ENCODE measurements at places on chromosomes 11 and 22.
A peak's percentile ranks its signal among the peaks of the same experiment; 100 is the strongest.

DNA sequence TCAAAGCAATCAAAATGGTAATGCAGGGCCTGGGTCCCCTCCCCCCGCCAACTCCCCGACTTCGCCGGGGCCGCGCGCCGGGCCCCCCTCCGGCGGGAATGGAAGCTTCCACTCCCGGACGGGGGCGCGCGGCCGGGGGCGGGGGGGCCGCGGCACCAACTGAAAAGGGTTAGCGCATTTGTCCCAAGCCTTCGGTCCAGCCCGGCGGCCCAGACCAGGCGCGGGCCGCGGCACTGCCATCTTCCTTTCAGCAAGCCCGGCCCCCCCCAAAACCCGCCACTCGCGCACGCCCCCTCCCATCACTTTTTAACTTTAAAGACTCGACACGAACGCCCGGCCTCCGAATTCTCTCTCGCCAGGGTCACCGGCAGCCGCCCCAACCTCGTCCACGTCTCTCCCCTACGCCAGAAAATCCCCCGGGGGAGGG lies 2.8 kb downstream of the PHF21B start:
- H3K4me1 ChIP-seq, result no peaks in the 10 kb centered on the region
- peak overlapping the region; percentile 3 for H3K4me3 ChIP-seq
- no peak overlapping the region for H3K27ac ChIP-seq

DNA sequence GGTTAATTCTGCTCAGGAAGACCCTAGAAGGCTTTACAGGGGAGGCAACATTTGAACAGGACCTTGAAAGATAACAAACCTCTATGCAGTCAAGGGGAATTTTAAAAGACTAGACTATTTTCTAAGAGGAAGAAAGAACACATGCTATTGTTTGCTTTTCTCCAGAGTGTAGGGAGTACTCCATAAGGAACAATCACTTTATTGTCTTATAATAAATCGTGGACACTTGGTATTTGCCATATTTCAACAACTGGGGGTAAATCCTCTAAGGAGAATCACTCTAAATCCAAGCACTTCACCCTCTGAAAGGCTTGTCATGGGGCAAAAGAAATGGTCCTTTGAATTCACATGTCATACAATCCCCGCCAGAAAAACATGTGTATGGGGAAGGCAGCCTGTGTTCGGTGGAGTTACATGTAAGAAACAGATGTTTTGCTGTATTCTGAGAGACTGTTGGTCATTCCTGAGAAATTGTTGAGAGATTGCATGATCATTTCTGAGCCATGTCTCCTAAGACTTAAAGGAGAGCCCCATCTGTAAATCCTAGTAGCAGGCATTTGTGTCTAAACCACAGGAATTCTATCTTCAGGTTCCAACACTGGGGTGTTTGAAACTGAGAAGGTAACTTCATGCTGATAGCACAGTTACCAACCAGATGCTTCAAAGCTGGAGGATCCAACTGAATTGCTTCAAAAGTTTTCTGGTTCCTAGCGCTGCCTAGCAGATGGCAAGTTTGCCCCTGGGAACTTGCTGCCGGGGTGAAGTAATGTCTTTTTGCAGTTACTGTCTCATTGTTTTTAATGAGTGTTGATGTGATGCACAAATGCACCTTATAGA lies 66.8 kb downstream of the FZD4 start:
- no peaks in the 10 kb centered on the region for H3K36me3 ChIP-seq
- no peak overlapping the region for H3K27ac ChIP-seq
- no peaks in the 10 kb centered on the region for H3K4me1 ChIP-seq
- no peak overlapping the region for H3K4me3 ChIP-seq
- no peak for DNase-seq

GRCh38 chr11:47991894-47992293 lies 11.5 kb downstream of the PTPRJ start:
- no peaks in the 10 kb centered on the region for H3K27me3 ChIP-seq
- peaks cover 9% of the 10 kb centered on the region for H3K4me1 ChIP-seq
- no peaks in the 10 kb centered on the region for H3K36me3 ChIP-seq
- H3K4me3 ChIP-seq, result no peak overlapping the region

- DNase-seq, result no peak
- peaks cover 5% of the 10 kb centered on the region for H3K4me1 ChIP-seq
- H3K4me3 ChIP-seq, result no peak overlapping the region
- no peak overlapping the region for H3K27ac ChIP-seq
- H3K27me3 ChIP-seq, result no peaks in the 10 kb centered on the region
- peaks cover 27% of the 10 kb centered on the region for H3K36me3 ChIP-seq
Observed at GRCh38 chr11:102407901-102408300, 44.7 kb downstream of the TMEM123 start.

GRCh38 chr11:68803766-68804165 lies 38.0 kb downstream of the CPT1A start:
- H3K4me1 ChIP-seq, result peaks cover 9% of the 10 kb centered on the region
- H3K4me3 ChIP-seq, result no peak overlapping the region
- no peak overlapping the region for H3K27ac ChIP-seq
- no peaks in the 10 kb centered on the region for H3K27me3 ChIP-seq
- DNase-seq, result no peak

GRCh38 chr11:61738776-61739175 lies 13.7 kb upstream of the MYRF start:
- H3K27me3 ChIP-seq, result no peaks in the 10 kb centered on the region
- H3K4me3 ChIP-seq, result no peak overlapping the region

DNA sequence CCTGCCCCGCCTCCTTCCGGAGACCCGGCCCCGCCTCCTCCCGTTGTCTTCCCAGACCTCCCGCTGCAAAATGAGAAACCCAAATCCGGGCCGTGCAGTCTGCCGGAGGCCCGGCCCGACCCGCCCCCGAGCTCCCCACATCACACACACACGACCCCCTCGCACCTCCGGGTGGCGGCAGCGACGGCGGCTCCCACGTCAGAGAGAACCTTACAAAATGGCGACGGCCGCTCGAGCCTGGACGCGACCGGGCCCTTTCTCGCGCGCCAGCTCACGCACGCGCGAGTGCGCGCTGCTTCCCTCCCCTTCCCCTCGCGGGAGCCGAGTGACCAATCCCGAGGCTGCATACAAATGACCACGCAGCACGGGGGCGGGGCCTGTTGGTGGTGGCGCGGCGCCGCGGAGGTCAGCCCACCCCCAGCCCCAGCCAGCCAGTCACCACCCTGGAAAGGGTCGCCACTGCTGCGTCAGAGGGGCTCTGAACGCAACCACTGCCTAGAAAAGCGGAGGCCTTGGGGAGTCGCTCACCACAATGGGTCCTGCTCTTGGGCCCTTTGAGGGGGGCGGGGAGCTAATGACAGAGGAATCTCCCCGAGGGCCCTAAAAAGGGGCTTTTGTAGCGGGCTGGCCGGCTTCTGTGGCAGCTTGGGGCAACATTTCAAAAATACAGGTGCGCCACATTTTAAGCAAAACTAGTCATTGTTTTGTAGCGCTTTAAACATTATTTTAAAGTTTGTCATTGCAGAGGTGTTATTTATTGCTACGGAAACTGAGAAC lies at the start of gene RBM4B:
TSS of gene RBM4B (minus strand) at position 289 of the 777 bp plus-strand sequence. CDS start 808 bp downstream, outside the sequence.
- H3K27ac ChIP-seq, result peak within 1 kb of the TSS; percentile 89
- H3K27me3 ChIP-seq, result no peaks in the 10 kb centered on the region
- peaks cover 27% of the 10 kb centered on the region for H3K36me3 ChIP-seq
- peak within 1 kb of the TSS; percentile 54 for H3K4me3 ChIP-seq
- peaks cover 15% of the 10 kb centered on the region for H3K4me1 ChIP-seq

GRCh38 chr11:88535916-88536547 lies 198.5 kb upstream of the CTSC start:
- peaks cover 42% of the 10 kb centered on the region for H3K4me1 ChIP-seq
- DNase-seq, result no peak
- H3K4me3 ChIP-seq, result no peak overlapping the region
- H3K27me3 ChIP-seq, result no peaks in the 10 kb centered on the region
- no peaks in the 10 kb centered on the region for H3K36me3 ChIP-seq
- peak overlapping the region; percentile 97 for H3K27ac ChIP-seq

- no peaks in the 10 kb centered on the region for H3K36me3 ChIP-seq
- no peak for DNase-seq
- H3K4me3 ChIP-seq, result no peak overlapping the region
- no peaks in the 10 kb centered on the region for H3K27me3 ChIP-seq
Observed at GRCh38 chr11:31117038-31117437, 252.5 kb downstream of the DCDC1 start.

- no peak overlapping the region for H3K4me3 ChIP-seq
- no peaks in the 10 kb centered on the region for H3K27me3 ChIP-seq
- no peak overlapping the region for H3K27ac ChIP-seq
- peaks cover 21% of the 10 kb centered on the region for H3K4me1 ChIP-seq
- no peak for DNase-seq
- H3K36me3 ChIP-seq, result no peaks in the 10 kb centered on the region
Observed at GRCh38 chr22:28137036-28137435, 218.0 kb upstream of the PITPNB start.

DNA sequence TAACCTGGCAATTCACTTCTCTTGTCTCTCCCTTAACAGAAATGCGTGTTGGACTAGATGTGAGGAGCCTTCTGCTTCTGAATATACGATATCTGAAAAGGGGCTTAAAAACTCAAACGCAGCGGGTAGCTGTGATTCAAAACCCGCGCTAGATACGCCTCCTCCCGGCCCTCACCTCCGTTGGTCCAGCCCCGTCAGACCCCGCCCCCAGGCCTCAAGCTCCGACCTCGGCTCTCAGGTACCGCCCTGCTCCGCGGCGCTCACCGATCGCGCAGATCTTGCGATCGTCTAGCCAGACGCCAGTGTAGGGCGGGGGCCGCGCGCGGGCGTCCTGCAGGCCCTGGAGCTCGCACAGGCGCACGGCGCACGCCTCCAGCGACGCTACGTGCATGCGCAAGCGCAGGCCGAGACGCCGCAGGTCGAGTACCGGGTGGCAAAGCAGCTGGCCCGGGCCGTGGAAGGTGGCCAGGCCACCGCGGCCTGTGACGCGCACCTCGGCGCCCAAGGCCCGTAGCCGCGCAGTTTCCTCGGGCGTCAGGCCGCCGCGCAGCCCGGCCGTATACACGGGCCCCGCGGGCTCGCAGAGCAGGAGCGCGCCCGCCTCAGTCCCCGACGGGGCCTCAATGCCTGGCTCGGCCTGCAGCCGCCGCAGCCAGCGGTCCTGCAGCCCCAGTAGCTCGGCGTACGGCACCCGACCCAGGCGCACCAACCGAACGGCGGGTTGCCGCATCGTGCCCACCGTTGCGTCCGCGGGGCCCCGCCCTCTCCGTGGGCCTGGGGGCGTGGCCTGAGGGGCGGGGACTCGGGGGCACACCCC lies at the start of gene LIPT2:
TSS of gene LIPT2 (minus strand) at position 751 of the 817 bp plus-strand sequence. CDS start at position 730, 21 bp downstream.
- peak within 1 kb of the TSS; percentile 85 for H3K4me3 ChIP-seq
- peak within 1 kb of the TSS; percentile 84 for H3K27ac ChIP-seq
- DNase-seq, result peak; percentile 98
- no peaks in the 10 kb centered on the region for H3K27me3 ChIP-seq
- H3K4me1 ChIP-seq, result peaks cover 3% of the 10 kb centered on the region
- no peaks in the 10 kb centered on the region for H3K36me3 ChIP-seq
